ENCODE measurements at places on chromosomes 12 and 14. TPM values are rescaled to one million over a fixed set of nuclear protein-coding genes. Genes with fewer than 3 reads are reported as not detected.

DNA sequence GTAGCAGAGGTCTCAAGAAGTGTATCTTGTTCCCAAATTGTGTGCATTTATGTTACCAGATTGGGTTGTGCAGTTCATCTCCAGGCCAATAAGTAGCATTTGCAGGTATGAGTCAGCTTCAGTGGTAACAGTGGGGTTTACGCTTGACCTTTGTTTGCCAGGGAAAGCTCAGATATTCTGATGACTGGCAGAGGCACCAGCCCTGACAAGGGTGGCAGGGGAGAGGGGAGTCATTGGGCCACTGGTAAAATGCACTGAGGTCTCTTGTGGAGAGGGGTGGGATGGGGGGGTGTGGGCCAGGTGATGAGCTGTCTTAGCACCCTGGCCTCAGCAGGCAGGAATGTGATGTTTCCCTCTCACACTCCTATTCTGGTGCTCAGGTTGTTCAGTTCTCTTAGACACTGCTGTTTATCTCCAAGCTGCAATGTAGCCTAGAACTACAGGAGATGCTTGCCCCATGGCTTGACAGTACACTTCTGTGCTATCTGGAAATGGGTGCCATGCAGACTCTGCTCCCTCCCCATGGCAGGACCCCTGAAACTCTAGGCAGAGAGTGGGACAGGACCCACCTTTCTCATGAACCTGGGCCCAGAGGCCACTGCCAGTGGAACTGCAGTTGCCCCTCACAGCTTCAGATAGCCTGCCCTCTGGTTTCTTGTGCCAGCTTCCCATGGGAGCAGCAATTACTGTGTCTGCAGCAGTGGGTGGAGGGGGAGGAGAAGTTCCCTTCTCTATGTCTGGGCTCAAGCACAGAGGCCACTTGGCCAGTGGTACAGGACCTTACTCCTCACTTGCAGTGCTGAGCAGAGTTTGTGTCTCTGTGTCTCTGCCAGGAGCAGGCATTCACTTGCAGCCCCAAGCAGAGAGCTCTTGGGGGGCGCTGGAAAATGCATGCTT lies 31.9 kb downstream of the USP15 start:
- H3K36me3 ChIP-seq = peaks cover 79% of the 10 kb centered on the region
- H3K4me1 ChIP-seq = peaks cover 69% of the 10 kb centered on the region
- no peaks in the 10 kb centered on the region for H3K27me3 ChIP-seq
- no peak overlapping the region for H3K27ac ChIP-seq
- no peak overlapping the region for H3K4me3 ChIP-seq
- DNase-seq = no peak

- H3K27me3 ChIP-seq = peaks cover 11% of the 10 kb centered on the region
- peak; percentile 18 for DNase-seq
- H3K4me3 ChIP-seq = peak overlapping the region; percentile 79
These were observed 581 bp downstream of the PITPNM2 start for GRCh38 chr12:123150275-123150743.

The RNASE1 gene
- total RNA-seq = not detected

DNA sequence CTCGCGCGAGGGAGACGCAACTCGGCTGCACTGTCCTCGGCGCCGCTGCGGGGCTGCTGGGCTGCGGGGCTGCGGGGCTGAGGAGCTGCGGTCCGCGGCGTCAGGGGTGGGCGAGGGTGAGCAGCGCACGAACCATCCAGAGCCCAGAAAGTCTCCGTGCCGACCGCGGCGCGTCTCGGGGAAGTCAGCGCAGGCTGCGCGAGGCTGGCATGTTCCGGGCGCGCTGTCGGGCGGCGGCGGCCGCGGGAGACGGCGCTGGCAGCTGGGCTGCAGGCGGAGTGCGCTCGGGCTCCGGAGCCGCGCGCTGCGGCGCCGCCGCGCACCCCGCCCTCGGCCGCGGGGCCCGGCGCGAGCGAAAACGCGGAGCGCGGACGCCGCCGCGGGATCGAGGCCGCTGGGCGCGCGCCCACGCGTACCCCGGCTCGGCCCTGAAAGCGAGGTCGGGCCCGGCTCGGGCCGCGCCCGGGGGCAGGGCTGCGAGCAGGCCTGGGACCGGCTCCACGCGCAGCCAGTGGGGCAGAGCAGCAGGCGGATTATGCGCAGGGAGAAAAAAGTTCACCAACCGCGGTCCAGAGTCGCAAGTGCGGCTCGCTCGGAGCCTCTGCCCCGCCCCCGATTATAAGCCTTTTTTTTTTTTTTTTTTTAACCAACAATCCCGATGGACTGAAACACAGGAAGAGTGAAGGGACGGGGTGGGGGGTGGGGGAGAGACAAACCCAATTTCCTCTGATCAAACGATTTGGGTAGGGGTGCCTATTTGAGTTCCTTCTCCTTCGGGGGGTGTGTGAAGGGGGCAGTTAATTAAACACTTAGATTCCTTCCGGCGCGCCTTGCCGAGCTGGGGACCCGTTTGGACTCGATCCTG lies at the start of gene PRICKLE1:
PRICKLE1 (minus strand) TSS at position 282 of the 865 bp plus-strand sequence. CDS start 117,230 bp downstream, outside the sequence.
- H3K4me1 ChIP-seq = peaks cover 15% of the 10 kb centered on the region
- H3K4me3 ChIP-seq = peak within 1 kb of the TSS; percentile 63
- DNase-seq = no peak

GRCh38 chr12:102300824-102301461 lies 103.3 kb upstream of the PMCH start:
- peaks cover 3% of the 10 kb centered on the region for H3K4me1 ChIP-seq
- H3K27ac ChIP-seq = no peak overlapping the region
- peak; percentile 45 for DNase-seq
- peaks cover 16% of the 10 kb centered on the region for H3K27me3 ChIP-seq
- no peaks in the 10 kb centered on the region for H3K36me3 ChIP-seq

The CFAP54 gene
- 0.23 TPM for total RNA-seq

DNA sequence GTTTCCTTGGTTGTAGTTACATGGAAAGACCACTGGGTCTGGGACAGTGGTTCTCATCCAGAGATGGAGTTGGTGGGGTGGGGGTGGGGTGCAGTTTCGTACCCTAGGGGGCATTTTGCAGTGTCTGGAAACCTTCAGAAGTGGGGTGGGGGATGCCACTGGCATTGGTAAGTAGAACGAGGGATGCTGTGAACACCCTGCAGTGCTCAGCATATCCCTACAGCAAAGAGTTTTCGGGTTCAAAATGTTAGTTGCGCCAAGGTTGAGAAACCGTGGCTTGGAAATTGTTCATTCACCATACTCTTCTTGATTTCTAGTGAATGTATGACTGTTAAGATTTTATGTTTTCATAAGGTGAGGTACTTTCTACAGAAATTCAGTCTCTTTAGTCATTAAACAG lies 28.7 kb downstream of the TRAF3 start:
- H3K4me1 ChIP-seq = peaks cover 68% of the 10 kb centered on the region
- H3K36me3 ChIP-seq = peaks cover 9% of the 10 kb centered on the region
- H3K27me3 ChIP-seq = no peaks in the 10 kb centered on the region

DNA sequence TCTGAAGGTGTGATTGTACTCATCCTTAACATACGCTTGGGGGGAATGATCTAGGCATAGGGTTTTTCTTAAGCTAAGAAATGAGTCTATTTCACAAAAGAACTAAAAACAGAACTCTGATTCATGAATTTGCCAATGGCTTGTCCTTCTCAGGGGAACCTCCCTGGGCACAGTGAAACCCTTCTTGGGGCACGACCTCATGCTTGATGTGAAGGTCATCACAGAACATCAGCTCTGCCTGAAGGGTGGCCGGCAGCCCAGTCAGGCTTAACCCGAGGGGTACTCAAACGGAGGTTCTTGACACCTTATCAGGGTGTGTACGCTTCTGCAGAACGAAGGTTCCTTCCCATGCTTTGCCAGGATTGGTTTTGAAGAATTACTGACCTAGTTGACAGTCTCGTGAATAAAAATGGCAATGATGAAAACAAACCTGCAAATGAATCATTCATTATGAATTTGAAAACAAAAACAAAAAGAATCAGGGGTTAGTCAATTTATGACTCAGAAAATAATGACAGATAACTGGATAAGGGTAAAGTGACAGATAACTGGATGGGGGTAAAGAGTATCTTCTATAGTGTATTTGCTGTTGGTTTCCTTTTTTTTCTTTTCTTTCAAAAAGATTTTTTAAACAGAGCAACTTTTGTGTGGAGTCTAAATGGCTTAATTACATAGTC lies 86.4 kb downstream of the GALNT8 start:
- DNase-seq = no peak
- peaks cover 6% of the 10 kb centered on the region for H3K36me3 ChIP-seq
- peaks cover 40% of the 10 kb centered on the region for H3K4me1 ChIP-seq
- H3K27ac ChIP-seq = peak overlapping the region; percentile 15
- H3K27me3 ChIP-seq = peaks cover 31% of the 10 kb centered on the region

The PROX2 gene
- not detected for total RNA-seq
